ENCODE measurements at places on chromosomes 11 and 22.

DNA sequence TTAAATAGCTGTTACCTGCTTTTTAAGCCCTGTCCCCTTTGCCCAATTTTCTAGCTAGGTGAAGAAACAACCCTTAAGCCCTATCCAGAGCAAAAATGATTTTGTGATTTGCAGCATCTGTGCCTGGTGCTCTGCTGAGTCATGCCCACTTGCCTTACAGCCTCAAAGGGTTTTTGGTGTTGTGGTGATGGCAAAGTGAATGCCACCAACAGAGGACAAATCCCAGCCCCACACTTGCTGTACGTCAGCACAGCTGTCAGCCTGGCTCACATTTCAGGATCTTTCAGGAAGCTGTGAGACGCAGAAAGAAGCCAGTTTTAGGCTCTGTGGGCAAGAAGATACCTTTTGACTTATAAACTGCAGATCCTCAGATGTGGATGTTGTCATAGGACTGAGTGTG is 401.7 kb downstream of the TENM4 start:
- DNase-seq = no peak

DNA sequence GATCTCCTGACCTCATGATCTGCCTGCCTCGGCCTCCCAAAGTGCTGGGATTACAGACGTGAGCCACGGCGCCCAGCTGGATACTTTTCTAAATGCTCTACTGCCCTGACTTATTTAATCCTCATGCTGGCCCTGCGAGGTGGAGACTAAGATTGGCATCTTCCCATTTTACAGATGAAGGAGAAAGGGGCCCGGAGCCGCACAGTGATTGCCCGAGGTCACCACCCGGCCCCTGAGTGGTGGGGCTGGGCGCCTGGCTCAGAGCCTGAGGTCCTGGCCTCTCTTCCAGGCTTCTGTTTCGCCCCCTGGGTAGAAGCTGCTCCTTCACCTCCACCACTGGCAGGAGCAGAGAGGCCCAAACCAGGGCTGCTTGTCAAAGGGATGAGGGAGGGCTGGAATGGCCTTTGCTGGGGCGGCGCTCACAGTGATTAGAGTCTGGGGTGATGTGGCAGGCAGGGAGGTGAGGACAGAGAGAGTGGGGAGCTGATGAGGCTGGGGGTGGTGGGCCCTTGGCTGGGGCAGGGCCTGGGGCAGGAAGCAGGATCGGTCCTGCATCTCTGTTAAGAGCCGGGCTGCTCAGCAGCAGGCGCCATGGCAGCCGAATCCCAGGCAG is 15.4 kb upstream of the MPPED1 start:
- DNase-seq = no peak

DNA sequence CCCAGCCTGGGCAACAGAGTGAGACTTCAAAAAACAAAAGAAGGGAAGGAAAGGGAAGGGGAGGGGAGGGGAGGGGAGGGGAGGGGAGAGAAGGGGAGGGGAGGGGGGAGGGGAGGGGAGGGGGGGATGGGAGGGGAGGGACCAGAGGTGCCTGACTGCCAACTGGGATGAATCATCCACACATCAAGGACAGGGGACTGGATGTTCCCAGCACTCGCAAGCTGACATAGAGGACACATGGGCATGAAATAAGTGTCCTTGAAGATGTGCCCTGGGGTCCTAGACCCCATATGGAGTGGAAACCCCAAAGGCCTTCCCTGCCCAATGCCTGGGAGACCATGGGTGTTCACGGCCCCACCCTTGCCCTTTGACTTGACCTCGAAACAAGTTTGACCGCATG is 19.8 kb downstream of the TST start:
- DNase-seq = no peak

DNA sequence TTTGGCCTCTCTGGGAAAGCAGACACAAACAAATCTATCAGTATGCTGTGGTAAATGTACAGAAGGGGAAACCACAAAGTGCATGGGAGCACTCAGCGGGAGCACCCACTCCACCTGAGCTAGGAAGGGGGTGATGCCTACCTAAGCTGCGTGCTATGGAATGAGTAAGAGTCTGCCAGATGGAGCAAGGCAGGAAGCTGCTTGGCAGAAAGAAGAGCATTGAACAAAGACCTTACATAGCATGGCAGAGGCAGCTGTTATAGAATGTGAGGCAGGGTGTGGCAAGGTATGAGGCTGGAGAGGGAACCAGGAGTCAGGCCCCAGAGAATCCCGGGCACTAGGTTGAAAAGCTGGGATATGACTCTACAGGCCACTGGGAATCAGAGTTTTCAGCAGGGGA is 13.8 kb upstream of the MTFP1 start:
- no peak for DNase-seq

DNA sequence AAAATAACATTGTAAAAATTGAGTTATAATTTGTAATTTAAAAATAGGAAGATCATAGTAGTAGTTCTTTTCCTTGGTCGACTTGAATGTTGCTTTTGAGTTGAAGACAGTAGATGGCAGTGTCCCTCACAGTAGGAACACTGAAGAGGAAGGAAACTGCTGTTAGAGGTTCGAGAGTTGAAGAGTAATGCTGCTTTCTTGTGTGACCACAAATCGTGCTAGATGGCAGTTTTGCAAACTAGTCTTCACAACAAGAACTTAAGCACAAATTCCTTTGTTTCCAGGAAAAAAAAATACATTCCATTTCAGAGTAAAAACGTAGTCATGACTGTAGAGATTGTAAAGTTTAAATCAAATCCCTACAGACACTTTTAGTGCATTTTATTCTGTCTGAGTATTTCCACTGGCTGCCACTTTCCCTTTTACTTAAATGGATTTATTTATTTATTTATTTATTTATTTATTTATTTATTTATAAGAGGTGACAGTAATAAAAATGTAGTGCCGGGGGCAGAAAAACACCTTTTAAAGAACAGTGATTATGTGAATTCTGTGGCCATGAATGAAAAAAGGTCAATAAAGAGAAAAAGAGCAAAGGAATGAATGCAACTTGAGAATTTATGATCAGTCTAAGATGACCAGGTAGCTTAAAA is 54.6 kb downstream of the SPECC1L start:
- DNase-seq = no peak

DNA sequence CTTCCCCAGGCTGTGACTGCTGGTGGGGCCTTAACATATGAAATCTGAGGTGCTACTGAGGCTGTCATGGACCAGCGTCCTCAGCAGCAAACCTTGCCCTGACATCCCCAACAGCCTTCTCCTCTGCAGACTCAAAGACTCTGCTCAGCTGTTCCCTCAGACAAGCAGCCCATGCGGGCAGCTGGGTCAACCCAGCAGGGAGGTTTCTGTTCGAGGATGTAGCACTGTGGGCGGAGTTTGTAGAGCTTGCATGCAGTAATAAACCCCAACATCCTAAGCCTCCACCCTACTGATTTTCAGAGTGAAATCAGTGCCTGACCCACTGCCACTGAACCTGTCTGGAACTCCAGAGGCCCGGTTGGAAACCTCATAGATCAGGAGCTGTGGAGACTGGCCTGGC is 88.8 kb upstream of the XKR3 start:
- DNase-seq = no peak

DNA sequence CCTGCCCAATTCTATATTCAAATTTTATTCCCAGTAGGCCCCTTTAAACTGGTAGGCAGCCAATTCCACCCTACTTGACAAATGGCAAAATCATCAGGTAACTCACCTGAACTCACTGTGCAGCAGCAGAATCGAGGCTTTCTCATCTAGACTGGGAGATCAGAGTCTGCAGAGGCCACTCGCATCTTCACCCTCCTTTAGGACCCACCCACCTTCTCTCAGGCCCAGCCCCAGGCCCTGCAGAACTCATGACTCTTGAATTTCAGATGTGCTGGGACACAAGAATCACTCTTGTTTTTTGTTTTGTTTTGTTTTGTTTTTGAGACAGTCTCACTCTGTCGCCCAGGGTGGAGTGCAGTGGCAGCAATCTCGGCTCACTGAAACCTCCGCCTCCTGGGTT is 38.8 kb downstream of the MICAL3 start:
- DNase-seq = no peak

- no peak for DNase-seq
These were observed 38.1 kb upstream of the SYT7 start for GRCh38 chr11:61618978-61619377.

GRCh38 chr11:104036588-104036987 is at the start of gene DDI1:
TSS of gene DDI1 (plus strand) at chr11:104036640. CDS start at chr11:104036823, 183 bp downstream.
- DNase-seq = no peak

GRCh38 chr11:75320046-75320618 is 31.3 kb downstream of the ARRB1 start:
- no peak for DNase-seq

DNA sequence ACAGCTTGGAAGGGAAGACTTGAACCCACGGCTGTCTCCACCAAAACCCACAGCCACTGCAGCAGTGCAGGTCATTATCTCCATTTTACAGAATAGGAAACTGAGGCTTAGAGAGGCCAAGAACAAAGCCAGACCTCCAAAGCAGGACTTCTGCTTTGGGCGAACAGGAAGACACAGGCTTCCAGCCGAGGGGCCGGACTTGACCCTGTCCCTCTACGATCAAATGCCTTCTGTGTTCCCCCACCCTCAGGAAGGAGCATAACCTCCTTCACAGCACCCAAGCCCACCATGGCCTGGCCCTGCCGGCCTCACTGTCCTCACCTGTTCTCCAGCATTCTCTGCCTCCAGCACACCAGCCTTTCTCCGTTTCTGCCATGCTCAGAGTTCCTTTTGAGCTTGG is 15.8 kb downstream of the IGLL1 start:
- no peak for DNase-seq

GRCh38 chr11:68342459-68343158 is 30.2 kb downstream of the LRP5 start:
- DNase-seq = no peak
